COLO829 (cell line): ENCODE measurements at places on chromosomes 13 and 19.
A peak's percentile ranks its signal among the peaks of the same experiment; 100 is the strongest.

DNA sequence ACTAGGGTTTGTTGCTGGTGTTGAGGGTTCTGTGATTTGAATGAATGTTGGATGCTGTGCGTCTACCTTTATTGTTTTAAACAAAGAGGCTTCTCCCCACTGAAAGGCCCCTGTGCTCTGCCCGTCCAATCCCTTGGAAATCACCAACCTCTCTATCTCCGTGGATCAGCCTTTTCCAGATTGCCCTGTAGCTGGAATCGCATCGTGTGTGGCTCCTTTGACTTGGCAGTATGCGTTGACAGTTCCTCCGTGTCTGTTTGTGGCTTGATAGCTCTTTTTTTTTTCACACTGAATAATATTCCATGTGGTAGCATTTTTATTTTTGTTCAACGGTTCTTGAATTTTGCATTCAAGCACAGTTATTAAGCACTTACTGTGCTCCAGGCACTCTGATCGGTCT is 23.2 kb downstream of the UBXN6 start:
- DNase-seq = no peak

- DNase-seq = no peak
Observed at GRCh38 chr19:8302734-8303133, 5.4 kb downstream of the CD320 start.

GRCh38 chr13:28628241-28628640 is 30.7 kb upstream of the POMP start:
- DNase-seq = no peak

DNA sequence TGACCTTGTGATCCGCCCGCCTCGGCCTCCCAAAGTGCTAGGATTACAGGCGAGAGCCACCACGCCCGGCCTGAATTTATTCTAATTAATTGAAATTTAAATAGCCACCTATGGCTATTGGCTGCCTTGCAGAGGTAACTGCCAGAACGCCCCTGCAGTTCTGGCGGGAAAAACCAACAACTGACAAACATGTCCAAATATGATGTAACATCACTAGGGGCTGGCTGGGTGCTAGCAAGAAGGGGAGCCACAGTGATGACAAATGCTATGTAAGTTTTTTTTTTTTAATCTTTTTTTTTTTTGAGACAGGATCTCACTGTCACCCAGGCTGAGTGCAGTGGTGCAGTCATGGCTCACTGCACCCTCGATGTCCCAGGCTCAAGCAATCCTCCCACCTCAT is 12.9 kb downstream of the ZSWIM9 start:
- no peak for DNase-seq

GRCh38 chr19:10182076-10182475 is 12.7 kb downstream of the DNMT1 start:
- DNase-seq = no peak

DNA sequence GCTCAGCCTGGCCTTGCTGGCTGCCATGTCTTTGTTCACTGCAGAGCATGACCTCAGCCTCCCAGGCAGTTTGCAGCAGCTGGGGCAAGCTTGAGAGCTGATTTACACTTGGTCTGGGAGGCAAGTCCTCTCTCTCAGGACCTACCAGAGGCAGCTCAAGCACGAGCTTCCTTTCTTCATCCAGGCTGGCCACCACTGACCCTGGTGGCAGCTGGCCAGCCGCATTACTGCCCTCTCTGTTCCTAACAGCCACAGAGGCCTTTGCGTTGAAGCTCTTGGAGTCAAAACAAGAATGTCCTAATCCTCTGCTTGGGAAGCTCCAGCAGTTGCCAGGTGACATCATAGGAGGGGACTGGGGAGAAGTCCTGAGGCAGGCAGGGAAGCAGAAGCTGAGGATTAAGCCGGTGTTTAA is 85.7 kb downstream of the NUFIP1 start:
- DNase-seq = no peak

- no peak for DNase-seq
Observed at GRCh38 chr13:89577301-89577700, 1770.2 kb upstream of the MIR17HG start.

DNA sequence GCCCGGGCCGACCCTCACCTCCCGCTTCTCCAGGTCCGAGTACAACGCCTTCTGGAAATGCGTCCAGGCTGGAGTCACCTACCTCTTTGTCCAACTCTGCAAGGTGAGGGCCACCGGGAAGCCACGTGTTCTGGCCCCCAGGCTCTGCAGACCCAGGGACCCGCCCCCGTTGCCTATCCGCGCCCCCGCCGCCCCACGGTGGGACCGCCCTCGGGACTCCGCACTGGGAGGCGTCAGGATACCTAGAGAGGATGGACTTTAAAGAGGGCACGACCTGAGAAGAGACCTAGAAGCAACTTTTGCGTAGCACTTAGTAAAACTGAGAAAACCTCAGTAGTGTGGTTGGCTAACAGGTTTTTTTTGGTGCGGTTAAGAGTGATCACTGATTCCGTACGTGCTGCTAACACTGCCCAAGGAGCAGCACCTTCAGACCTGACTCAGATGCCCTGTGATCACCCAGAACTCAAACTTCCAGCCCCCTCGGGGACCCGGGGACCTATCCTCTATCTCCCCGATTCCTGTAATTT is 492 bp downstream of the TMEM147 start:
- no peak for DNase-seq

- peak; percentile 83 for DNase-seq
Observed at GRCh38 chr13:97285221-97285955, 63.3 kb downstream of the MBNL2 start.

- DNase-seq = no peak
Observed at GRCh38 chr13:111518161-111518792, 197.8 kb downstream of the TEX29 start.

- no peak for DNase-seq
Observed at GRCh38 chr13:84315527-84315926, 433.3 kb upstream of the SLITRK1 start.

DNA sequence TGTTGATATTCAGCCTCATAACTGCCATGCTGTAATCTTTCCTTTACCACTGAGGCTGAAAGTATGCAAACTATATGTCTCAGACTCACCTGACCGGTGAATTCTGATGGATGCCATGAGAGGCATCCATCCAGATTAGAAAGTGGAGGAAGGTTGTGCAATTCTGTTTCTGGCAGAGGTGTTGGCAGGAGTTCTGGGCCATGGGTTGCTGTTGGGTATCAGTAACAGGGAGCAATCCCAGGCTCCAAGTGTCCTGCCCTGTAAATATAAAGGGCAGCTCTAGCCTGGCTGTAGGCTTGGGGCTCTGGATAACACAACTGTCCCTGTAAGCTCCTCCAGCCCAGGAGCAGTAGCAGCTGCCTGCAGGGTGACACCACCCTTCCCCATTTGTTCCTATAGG is 77.4 kb upstream of the ABCC4 start:
- DNase-seq = no peak

DNA sequence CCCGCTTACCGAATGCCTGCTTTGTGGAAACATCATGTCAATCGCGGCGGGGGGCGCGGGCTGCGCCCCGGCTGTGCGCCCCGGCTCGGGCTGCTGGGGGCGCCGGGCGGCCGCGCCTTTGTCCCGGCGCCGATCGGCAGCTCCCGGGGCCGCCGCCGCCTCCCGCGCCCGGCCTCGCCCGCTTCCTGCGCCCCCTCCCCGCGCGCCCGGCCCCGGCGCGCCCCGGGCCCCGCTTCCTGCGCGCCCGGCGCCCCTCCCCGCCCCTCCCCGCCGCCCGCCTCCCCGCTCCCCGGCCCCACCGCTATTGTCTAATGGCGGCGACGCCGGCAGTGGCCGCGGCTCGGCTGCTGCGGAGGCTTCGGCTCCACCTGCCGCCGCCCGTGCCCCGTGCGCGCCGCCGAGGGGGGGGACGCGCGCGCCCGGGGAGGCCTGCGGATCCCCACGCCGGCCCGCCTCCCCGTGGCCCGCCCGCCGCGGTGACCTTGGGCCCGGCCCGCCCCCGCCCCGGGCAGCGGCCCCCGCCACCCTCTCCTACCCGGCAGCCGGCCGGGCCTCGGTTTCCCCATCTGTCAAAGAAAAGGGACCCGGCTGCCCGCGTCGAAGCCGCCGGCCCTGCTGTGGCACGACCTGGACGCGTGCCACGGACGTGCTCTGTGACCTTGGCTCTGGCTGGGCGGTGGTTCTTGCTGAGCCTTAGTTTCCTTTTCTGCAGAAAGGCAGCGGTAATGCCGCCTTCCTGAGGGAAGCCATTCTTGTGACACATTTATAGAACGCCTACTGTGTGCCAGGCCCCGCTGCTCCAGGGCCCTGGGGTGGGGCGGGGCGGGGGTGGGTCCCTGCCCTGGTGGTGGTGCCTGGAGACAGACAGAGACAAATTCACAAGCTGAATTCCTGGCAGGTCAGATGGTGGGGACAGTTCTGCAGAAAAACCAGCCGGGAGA is at the start of gene TLE5:
Gene TLE5 (minus strand): TSS at position 331 of the 941 bp plus-strand sequence. CDS start 295 bp downstream, at position 36.
- no peak for DNase-seq

GRCh38 chr13:97495678-97496077 is 61.7 kb downstream of the RAP2A start:
- DNase-seq = no peak

DNA sequence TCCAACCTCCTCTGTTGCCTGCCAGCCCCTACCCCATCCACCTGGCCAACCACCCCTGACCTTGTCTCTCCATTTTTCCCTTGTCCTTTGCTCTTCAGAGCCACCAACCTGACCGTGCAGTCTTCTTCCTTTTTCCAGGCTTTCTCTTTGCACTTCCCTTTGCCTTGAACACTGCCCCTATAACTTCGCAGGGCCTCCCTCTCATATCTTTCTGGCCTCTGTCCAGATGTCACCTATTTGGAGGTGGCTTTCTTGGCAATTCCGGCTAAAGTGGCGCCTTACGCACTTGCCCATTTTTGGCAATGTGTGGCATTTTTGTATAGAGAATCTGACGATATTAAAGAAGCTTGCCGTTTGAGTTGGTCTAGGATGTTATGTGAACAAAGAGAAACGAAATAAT is 844 bp downstream of the ZNF543 start:
- no peak for DNase-seq

DNA sequence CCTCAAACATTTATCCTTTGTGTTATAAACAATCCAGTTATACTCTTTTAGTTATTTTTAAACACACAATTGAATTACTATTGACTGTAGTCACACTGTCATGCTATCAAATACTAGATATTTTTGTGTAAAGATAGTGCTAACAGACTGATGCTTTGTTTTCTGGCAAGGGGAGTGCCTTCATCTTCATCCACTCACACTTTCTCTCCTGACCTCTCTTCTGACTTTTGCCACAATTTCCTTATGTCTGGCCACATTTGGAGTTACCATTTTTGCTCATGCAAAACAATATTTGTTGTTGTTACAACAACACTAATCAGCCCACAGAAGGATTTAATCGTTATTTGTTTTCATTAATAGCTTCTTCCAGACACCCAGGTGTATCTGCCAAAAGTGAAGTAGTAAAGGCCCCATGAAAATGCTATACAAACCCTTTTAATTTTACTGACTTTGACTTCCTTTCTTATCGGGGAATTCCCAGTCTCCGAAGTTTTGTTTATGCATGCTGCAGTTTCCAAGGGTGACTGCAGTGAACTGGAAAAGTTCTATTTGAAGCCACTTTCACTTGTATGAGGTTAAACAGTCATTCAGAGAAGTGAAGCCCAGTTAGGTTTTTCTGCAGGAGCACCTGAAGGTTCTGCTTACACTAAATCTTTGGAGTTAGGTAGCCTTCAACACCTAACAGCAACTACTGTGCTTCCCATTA is 66.1 kb upstream of the FRY start:
- DNase-seq = no peak

DNA sequence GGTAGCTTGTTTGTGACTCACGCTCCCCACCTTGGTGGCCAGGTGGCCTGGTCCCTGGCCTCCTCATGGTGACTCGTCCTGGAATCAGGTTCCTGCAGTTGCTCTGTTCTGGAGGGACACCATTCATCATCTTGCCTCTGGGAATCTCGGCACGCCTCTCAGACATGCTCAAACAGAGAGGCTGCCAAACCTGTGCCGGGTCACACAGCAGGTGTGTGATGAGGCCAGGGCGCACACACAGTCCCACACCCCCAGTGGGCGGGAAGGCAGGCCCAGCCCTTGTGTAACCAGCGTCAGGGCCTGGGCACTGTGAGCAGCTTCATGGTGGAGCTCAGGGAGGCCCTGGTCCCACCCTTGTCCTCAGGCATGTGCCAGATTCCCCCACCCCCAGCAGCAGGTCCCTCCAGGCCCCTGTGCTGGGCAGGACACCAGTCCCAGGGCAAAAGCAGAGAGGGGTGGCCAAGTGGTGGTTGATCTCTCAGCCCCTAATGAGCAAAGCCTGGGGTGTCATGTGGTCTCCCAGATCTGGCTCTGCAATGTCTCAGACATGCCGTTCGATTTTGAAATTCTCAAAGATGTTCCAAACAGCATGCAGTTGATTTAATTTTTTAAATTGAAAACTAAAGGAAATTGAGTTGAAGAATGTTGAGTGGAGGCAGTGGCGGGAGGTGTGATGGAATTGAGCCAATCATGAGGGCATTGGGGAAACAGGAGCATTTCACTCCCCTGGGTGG is 12.1 kb downstream of the CEBPA start:
- no peak for DNase-seq

GRCh38 chr19:42158926-42159325 is 26.7 kb upstream of the POU2F2 start:
- DNase-seq = no peak

DNA sequence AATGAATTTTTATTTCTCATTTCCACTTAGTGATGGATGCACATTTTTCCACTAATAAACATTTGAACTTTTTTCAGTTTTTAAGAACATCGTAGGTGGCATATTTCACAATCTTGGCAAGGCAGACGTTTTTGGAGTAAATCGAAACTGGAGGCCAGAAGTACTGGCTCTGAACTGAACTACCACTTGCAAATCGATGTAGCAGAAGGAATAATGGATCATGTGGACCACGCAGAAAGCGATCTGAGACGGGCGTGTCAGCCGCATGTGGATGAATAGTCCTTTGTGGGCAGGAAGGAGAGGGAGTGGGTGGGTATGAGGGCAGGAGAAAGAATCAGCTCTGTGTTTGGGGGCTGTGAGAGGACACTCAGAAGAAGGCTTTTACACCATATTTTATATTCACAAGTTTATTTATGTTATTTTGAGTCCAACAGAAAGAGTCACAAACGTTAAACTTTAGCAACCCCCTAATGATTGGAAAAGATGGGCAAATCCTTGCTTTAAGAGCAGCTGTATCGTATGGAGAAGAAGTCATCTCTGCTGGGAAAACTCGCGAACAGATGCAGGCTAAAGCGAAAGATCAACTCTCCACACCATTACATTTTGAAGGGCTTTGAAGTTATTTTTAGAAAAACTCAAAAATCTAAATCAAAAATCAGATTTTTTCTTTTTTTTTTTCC is 90.5 kb downstream of the COL4A2 start:
- peak; percentile 94 for DNase-seq

DNA sequence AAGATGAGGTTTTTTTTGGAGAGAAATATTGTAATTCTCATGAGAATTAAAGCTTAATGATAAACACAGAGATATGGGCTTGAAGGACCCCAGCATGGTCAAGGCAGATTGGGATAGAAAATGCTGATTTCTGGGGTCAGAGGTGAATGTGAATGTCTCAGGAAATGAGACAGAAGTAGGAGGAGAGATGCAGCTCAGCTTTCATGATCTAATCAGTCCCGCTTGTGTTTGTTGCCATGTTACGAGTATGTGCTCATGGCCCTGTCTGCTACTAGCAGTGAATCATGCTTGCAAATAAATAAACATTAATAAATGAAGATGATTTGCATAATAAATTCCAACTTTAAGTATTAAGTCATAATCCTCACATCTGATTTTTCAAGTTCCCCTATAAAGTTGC is 23.0 kb upstream of the NDFIP2 start:
- no peak for DNase-seq
